ENCODE measurements at places on chromosomes 7 and 10.

- no peak for DNase-seq
Measured at GRCh38 chr7:2008936-2009540, 223.7 kb downstream of the MAD1L1 start.

GRCh38 chr10:43905512-43906236 is 257.0 kb upstream of the ZNF32 start:
- DNase-seq = no peak

GRCh38 chr10:113213035-113213434 is 263.0 kb downstream of the TCF7L2 start:
- no peak for DNase-seq

GRCh38 chr10:112698133-112698817 is 251.3 kb downstream of the VTI1A start:
- DNase-seq = no peak

DNA sequence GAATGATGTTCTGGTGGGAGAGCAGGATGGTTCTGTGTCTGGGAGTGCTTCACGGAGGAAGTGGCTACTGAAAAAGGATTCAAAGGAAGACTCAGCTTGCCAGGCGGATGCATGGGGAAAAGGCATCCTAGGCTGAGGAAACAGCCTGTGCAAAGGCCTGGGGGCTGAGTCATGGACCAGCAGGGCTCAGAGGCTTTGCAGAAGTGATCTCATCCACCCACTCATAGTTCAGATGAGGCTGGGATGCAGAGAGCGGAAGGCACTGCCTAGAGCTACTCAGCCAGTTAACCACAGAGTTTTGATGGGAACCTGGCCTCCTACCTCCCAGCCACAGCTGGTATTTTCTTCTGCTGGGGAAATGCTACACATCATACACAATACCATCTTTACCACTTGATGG is 15.8 kb upstream of the ADAMTS14 start:
- DNase-seq = no peak

DNA sequence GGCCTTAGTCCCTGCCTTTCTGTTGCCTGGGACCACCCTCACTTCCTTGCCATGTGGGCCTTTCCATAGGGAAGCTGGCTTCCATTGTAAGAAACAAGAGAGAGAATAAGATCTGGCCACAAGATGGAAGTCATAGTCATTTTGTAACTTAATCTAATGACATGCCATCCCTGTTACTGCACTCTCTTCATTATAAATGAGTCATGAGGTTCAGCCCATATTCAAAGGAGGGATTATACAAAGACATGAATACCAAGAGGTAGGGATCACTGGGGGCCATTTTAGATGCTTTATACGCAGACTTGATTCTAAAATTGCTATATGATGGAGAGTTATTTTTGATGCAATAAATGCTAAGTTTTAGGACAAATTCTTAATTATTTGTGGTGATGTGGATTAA is 75.2 kb upstream of the CELF2 start:
- no peak for DNase-seq

DNA sequence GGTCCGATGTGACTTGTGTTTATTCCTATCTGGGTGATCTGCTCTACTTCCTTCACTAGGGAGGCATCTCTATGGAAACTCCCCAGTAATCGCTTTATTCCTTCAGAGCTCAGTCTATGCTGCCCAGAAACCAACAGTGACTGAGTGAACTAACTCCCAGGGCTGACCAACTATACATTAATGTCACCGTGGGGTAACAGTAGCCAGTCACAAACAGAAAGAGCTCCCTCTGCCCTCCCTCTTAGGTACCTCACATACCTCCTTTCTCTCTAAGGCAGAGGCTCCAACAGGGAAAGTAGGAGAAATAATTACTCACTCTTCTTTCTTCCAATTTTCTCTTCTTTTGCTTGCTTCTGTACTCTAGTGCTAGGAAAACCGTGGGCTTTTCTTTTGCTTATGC is 855.0 kb downstream of the REEP3 start:
- DNase-seq = no peak

DNA sequence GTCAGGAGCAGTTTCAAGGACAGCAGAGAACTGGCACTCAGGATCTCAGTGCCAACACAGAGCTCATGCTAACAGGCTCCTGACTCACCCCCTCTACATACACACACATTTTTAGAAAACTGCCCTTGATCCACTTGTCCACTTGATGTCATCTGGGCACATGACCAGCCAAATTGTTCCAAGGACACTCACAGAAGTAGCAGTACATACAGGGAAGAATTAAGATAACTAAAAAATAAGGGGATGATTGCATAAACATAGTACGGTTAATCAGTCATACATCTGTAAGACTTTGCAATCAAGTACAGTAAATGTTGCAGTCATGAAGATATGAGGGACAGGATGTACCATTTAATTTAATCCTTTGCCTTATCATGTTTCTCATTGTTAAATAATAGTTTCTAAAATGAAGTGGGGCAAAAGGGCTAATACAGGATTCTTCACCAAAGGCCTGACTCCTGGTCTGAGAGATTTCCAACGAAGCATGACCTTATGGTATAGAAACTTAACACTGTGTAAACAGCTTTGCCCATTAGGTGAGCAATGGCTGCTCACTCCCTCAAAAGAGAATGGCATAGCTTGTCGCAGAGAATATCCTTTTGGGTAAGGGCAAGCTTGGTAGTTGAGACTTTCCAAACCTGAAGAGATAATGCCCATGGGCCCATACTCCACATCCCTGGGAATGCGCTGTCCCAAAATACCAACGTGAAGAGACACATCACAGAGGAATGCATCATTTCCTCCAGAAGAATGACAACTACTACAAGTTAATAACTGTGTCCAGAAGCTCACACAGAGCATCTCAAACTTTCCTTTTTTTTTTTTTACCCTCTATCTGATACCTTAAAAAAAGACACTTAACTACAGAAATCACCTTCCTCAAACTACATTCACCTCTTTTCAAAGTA is 94.1 kb downstream of the ARMH3 start:
- no peak for DNase-seq

DNA sequence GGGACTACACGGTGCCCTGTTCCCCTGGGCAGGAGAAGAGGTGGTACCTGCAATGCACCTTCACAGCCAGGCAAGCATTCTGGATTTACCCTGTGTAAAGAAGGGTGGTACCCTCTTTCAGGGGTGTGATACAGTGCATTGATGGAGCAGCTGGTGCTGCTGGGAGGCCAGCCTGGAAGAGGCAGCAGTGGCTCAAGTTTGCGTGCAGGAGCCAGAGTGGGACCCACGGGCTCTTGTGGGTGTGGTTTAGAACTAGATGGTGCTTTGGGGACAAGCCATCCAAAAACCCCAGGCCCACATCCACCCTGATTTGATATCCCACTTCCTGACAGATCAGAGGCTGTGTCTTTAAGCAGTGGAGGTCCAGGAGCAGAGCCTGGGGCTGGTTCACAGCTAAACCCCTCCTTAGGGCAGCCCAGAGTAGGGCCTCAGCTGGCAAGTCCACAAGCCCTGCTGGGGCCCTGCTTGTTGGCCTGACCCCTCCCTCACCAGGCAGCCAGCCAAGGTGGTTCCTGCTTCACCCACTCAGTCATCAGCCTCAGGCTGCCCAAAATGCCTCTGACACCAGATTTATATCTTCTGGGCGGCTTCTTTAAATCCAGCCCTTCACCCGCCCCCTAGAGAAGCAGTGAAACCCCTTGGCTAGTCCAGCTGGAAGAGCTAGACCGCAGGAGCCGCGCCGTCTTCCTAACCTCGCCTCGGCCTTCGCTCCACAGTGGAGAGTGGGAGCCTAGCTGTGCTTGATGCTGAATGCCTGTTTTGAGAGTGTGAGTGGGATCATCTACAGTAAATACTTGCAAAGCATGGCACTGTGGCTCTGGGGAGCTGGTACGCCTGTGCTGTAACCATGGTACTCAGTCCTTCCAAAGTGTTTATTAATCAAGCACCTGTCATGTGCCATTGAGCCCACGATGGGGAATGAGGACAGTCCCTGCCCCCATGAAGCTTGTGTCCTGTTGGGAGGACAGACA is 1.4 kb upstream of the ASIC3 start:
- DNase-seq = no peak

DNA sequence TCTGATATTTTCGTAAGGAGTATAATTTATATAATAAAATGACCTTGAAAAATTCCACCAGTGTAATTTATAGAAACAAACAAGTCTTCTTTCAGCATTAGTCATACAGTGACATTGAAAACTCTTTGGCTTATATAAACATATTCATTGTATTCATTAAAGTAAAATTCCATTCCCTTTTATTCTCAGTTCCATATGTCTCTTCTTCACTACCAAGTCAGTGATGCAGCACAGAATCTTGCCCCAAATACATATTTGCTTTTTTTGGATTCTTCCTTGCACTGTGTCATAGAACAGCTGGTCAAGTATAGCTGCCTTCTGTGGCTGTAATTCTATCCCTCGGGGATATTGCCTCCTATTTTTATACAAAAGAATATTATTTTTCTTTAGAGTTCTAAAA is 884.5 kb upstream of the POT1 start:
- DNase-seq = no peak

- peak; percentile 52 for DNase-seq
Measured at GRCh38 chr7:5780801-5781496, 514 bp downstream of the RNF216 start.

DNA sequence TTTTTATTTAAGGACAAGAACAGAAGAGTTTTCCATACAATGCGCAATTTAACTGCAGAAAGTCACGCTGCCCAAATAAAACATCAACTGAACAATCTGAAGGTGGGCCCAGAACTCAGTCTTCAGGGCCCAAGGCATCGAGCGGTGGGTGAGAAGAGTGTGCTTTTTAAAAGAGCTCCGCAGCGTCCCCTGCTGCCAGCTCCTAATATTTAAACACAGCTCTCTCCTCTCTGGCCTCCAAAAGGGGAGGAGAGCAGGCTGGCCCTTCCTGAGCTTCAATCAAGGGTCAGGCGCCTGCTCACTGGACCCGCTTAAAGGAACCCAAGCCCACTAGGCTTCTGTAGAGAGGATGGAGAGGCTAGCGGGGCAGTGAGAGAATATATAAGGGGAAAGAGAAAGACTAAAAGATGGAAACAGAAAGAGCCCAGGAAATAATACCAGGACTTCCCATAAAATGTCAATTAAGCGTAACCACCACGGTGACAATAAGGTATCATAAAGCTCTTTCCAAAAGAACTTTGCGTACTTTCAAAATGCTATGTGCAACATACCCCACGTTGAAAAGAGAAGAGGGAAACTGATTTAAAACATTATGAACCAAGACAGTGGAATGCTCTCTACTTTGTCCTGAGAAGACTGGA is 2.8 kb downstream of the FAM53B start:
- DNase-seq = peak; percentile 73

GRCh38 chr7:42082144-42082543 is 154.9 kb downstream of the GLI3 start:
- DNase-seq = no peak

DNA sequence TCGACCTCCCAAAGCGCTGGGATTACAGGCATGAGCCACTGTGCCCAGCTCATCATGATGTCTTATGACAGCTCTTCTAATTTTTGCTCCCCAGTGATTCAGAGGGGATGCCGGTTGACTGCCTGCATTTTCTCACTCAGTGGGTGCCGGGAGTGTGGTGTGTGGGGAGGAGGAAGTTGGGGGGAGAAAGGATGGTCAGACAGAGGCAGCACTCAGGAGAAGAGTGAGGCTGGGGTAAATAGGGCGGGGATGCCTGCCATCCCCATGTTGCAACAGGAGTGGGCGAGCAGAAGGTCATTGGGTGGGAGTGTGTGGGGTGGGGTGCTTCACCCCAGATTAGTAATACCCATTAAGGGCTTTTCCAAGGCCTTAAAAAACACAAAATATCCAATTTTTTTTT is 3.5 kb upstream of the CCL24 start:
- DNase-seq = no peak

DNA sequence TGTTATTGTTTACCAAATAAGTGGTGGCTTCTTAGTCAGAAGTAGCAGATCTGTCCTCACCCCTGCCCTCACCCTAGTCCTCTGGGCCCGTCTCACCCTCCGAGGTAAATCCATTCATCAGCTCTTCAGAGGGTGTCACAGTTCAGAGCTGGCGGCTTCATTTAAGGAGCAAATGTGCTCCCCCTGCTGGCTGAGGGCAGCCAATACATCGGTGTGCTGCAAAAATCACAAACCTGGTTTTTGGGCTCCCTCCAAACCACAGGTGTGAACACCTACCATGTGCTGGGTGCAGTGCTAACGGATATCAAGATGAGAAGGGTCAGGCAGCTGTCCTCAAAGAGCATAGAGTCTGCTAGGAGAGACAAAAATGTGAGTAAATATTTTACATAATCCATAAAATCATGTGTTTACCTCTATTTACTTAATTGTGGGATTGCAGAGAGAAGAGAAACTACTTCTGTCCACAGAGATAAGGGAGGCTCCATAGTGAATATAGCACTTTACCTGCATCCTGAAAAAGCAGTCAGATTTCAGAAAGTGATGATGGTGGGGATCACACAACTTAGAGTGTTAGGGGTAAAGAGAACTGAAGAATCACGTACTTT is 15.5 kb upstream of the CRTAC1 start:
- peak; percentile 43 for DNase-seq

- DNase-seq = no peak
Measured at GRCh38 chr7:55191161-55191925, 172.5 kb downstream of the EGFR start.

DNA sequence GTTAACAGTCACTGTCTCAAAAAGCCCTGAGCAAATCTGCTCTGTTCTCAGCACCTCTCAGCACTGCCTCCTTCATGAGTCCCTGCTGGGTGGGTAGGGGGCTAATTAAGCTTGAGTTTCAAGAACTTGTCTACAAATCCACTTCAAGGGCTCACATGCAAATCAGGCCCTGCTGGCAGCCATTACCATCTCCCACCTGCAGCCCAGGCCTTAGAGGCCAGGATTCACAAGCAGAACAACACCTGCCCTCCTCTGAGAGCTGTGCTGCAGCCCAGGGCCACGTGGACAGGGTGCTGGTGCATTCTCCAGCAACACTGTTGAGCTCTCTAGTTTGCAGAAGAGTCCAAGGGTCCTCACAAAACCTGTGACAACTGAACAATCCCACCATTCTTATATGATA is 119.2 kb downstream of the DPP6 start:
- DNase-seq = no peak

DNA sequence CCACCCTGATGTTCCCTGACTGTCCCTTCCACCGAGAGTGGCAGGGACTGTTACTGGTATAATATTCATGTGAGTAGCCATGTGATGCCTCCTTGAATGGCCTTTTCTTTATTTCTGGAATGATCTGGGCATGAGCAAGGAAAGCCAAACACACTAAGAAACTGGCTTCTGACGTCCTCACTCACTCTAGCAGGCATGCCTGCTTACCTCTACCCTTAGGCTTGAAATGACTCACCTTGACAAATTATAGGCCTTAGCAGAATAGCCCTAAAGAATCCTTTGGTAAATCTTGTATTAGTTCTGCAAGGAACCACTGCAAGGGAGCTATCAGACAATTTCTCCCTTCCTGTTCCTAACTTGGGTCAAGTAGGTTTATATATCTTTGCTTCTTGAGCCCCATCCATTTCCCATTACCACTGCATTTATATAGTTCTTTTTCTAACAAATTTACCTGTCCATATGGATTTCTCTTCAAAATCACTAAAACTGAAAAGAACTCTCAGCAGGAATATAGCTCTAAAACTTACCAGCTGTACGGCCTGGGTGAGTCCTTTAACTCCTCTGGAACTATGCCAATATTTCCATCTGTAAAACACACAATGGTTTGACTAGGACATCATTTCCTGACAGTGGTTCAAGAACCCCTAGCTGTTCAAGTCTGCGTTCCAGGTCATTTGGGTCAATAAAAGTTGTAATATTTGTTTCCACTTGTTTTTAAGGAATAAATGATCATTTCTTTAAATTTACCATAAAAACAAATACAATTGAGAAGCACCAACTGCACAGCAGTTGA is 13.0 kb upstream of the NDUFA5 start:
- DNase-seq = no peak
